AG10803 (cell line): ENCODE measurements at places on chromosomes 4 and X.

GRCh38 chrX:150238632-150239382 is 124.3 kb upstream of the MAMLD1 start:
- no peak for DNase-seq

DNA sequence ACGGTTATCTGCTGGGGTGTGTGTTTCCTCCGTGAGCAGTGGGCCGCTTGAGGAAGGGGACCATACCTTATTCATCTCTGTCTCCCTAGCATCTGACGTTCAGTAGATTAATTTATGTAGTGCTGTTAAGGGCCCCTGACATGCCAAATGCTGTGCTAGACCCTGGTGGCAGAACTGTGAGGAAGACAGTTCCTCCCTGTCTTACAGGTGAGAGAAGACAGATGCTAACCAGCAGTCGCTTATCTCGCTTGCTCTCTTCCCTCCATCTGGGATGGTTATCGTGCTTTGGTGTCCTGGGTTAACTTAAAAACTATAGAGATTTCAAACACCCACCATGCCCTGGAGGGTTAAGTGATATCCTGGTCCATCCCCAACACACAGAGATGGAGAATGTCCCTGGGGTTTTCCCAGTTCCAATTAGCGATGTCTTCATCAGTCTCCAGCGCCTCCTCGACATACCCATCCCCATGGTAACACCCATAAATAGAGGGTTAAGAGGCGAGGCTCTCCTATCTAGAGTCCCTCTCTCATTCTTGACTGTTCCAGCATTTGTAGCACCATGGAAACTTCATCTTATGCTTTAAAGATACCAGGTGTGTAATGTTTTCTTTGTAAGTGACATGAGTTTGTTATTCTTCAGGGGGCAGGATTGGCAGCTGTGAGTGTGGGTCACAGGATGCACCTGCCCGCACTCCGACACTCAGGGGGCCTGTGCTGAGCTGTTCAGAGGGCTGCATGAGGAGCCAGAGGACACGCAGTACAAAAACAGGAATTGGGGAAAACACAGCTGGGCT is 135.2 kb downstream of the STK32B start:
- DNase-seq, result no peak

DNA sequence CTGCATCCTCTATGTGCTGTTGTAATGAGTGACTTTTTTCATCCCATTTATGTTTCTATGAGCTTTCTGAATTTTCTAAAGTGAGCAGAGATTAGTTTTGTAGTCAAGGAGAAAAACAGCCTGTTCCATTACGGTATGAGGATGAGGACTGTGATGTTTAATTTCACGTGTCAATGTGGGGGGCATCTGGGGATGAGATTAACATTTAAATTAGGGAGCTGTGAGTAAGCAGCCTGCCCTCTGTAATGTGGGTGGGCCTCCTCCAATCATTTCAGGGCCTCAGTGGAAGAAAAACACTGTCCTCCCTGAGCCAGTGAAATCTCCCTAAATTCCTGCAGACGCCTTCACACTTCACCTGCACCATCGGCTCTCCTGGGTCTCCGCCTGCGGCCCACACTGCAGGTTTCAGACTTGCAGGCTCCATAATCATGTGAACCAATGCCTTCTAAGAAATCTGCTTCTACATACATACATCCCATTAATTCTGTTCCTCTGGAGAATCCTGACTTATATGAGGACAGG is 121.7 kb downstream of the AFAP1 start:
- no peak for DNase-seq

DNA sequence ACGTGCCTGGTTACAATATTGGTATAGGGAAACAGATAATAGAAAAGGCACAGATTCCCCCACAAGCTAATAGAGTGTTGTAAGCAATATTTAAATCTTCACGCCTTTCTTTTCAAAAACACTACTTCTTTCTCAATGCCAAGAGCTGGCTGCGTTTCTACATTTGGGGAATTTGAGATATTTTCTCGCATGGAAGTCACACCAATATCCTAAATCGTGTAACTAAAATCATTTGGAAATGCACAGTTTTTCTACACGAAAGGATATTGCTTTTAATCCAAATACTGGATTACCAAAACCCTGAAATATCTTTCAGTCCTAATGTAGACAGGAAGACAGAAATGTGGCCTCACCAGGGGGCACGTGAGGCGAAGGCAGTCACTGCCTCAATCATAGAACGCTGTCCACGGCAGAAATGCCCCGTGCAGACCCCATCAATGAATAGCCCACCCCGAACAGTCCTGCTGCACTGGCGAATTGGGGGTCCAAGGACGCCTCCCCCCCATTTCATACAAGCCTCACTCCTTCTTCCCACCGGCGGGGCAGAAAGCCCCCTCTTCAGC is 106.6 kb downstream of the NSUN7 start:
- DNase-seq, result no peak

- DNase-seq, result no peak
Measured at GRCh38 chr4:185304944-185305690, 90.6 kb downstream of the LRP2BP start.

- DNase-seq, result no peak
Measured at GRCh38 chr4:109552237-109552636, 7.8 kb upstream of the MCUB start.

GRCh38 chr4:74353858-74354257 is 11.1 kb upstream of the EREG start:
- DNase-seq, result no peak

DNA sequence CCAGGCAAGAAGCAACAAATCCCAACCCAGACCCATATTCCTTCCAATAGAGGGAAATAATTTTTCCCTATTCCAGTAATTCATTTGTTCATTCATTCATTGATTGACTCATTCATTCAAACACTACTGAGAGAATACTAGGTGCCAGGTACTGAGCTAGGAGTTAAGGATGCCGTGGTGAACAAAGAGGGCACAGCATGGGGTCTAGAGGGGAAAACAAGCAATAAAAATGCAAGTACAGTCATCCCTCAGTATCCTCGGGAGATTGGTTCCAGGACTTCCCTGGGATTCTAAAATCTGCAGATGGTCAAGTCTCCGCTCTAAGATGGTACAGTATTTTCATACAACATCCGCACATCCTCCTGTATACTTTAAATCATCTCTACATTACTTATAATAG is 18.7 kb downstream of the RASGEF1B start:
- no peak for DNase-seq

DNA sequence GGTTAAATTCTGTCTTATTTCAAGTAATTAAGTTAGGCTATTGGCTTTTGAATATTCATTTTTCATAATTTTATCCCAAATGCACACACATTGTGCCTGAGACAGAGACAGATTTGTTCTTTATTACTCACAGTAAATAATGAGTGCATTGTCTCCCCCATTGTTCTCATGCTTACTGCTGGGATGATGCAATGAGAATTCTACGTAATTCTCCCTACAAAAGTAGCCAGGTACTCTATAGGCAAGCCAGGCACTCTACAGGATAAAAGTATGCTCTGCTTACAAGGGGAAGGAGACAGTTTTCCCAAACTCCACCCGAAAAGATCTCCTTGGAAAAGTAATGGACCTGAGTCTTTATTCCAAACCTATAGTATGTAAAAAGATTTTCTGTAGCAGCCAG is 1890.7 kb upstream of the PCDH10 start:
- no peak for DNase-seq

DNA sequence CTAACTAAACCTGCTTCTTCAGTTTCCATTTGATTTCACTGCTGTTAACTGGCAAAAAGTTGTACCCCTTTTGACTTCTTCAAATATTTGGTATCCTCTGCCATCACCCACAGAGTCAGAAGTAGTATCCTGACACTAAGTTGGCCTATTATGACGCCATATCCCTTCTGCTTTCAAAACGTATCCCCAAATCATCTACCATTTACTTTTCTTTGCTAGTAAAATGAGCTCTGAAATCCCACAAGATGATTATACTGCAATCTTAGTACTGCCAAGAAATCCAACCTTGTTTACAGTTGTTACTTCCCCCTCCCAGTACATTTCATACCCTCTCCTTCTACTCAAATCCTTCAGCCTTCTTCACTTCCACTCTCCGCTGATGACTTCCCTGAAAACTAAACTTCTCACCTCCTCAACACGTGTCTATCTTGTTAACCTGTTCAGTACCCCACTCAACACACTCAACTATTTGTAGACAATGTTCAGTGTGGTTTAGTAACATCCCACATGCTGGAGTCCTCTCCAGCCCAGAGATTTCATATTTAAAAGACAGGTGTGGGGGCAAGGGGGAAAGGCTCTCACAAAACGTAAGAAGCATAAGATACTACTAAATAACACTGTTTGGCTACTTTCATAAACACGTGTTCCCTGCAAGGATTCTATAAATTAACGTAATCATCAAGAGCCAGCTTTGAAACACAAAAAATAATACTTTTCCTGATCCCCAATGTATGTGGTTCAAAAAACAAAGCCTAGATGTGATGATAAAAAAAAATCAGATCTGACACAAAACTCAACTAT is 1.3 kb downstream of the NAF1 start:
- DNase-seq, result no peak

DNA sequence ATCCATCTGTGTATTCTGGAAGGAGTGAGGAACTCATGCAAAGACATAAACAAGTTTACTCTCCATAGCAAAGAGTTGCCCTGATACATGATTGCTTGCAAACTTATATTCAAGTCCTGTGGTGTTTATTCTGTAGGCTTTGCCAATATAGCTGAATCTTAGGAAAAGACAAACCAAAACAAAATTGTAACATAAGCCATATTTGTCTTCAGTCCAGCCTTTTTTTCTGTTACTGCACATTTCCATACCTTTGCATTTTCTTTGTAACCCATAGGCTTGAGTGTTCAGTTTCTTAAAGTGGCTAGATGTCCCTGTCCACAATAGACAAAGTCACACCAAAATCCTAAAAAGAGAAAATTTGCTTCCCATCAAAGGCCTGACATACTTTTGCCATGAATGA is 120.4 kb downstream of the PPARGC1A start:
- DNase-seq, result no peak

DNA sequence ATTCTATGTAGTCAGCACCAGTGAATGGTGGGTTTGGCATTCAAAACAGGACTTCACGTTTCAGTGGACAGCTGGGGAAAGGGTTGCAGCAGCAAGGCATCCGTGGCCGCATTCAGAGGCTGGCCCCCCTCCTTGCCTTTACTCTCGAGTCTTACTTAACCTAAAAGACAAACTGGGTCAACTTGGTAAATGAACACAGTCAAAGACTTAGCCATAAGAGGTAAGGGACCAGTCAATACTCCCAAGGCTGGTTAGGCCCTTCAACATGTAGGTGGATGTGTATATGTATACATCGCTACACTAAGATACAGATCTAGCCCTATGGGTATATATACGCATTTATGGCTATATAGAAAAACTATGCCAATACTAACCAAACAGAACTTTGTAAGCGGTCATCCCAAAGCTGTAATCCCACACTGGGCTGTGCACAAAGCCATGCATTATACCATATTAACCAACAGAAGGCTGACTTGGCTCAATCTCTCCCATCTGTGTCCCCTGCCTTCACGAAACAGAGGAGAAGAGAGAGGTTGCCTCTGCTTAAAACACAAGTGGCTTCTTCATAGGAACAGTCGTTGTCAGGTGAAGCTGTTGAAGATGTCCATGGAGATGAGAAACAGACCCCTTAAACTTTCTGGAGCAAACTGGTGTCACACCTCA is 61.9 kb downstream of the TSC22D3 start:
- DNase-seq, result peak; percentile 17

GRCh38 chr4:2936773-2937145 is 26.4 kb downstream of the NOP14 start:
- DNase-seq, result peak; percentile 50

DNA sequence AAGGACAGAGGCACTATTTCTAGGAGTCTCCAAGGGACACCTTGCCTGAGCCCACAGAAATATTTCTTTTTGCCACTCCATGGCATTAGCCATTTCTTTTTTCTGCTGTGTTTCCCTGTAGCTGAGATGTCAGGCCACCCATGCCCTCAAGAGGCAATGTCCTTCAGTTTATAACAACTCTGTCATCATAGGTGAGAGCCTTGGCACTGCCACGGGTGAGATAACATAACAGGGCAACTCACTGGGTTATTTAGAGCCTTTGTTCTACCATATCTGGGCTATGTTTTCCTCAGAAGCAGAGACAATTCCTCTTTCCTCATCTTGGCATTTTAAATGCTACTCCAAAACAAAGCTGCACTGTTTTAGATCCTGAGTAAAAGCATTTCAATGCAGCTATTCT is 99.9 kb upstream of the MAOA start:
- DNase-seq, result no peak
